ENCODE measurements at places on chromosomes 7 and 10. TPM values are rescaled to one million over a fixed set of nuclear protein-coding genes. Genes with fewer than 3 reads are reported as not detected.

The NYAP1 gene
- not detected for total RNA-seq

The SHH gene
- total RNA-seq: not detected

The BTBD16 gene
- not detected for total RNA-seq

The FAM25G gene
- not detected for total RNA-seq

The IQUB gene
- 0.27 TPM for total RNA-seq

Measured in B cell (primary cell).